ENCODE measurements at places on chromosomes 3 and 15.

DNA sequence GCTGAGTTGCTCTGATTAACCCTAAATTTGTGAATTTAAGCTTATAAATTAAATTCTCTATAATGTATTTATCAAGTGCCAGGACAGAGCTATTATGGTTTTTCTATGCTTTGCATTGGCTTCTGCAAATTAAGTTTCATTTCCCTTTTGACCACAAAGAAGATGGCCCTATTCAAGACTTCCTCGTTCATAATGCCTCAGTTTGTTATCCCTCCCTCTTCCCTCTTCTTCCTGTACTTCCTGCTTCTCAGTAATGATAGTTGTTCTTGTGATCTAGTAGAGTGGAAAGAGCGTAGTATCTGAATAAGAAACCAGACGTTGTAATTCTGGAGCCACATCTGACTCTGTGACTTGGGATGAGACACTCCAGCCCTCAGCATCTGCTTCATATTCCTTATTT, 118.7 kb downstream of the CACNA1D start:
- DNase-seq = no peak

DNA sequence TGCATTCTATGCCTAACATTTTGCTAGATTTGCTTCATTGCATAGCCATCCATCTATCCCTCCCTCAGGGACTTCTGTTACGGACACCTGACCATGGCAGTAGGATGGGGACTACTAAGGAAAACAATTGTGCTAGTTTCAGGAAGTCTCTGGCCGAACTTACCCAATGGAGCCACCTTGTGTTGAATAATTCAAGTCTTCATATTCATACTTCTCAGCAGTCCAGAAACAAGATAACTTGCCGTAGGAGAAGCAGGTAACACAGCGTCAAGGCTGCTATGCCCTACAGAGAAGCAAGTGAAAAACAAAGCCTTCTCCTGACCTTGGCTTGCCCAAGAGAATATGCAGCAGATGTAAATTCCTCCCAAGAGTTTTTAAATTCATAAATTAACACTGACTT, 685.3 kb downstream of the GRM7 start:
- no peak for DNase-seq

- DNase-seq = no peak
Observed at GRCh38 chr15:63915209-63915872, 81.6 kb upstream of the HERC1 start.

DNA sequence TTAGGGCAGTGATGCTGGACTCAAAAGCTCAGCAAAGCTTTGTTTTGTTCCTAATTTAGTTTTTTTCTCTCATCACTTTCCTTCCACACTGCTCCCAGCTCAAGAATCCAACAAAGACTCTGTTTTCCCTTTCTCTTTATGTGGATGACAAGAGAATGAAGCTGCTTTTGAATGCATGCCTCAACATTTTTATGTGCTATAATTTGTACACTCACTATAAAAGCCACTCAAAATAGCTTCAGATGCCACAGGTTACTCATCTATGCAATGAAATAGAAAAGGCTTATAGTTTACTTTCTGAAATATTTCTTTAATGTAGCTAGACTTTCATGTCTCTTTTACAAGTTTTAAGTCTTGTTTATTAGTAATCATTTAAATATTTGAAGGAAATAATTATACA, 714.9 kb downstream of the OTOL1 start:
- no peak for DNase-seq

GRCh38 chr3:74124782-74125181, 489.7 kb downstream of the CNTN3 start:
- no peak for DNase-seq

- DNase-seq = no peak
Observed at GRCh38 chr3:43699864-43700263, 9.1 kb downstream of the ABHD5 start.

GRCh38 chr3:27554706-27555105, 70.5 kb upstream of the SLC4A7 start:
- DNase-seq = no peak

GRCh38 chr15:20341901-20342600, 199.5 kb downstream of the GOLGA6L6 start:
- DNase-seq = peak; percentile 65

DNA sequence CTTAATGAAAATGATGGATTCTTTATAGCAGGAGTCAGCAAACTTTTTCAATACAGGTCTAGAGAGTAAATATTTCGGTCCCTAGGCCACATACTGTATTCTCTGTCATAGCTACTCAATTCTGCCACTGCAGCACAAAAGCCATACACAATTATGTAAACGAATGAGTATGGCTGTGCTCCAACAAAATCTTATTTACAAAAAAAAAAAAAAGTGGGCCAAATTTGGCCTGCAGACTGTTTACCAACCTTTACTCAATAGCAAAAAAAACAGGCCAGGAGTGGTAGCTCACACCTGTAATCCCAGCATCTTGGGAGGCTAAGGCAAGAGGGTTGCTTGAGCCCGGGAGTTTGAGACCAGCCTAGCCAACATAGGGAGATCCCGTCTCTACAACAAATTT, 41.1 kb downstream of the TTBK2 start:
- DNase-seq = no peak

- DNase-seq = no peak
Observed at GRCh38 chr3:61719278-61719977, 158.1 kb downstream of the PTPRG start.

- DNase-seq = no peak
Observed at GRCh38 chr3:129360171-129360611, 68.2 kb downstream of the EFCAB12 start.

GRCh38 chr15:29430124-29430523, 160.5 kb upstream of the NSMCE3 start:
- no peak for DNase-seq

DNA sequence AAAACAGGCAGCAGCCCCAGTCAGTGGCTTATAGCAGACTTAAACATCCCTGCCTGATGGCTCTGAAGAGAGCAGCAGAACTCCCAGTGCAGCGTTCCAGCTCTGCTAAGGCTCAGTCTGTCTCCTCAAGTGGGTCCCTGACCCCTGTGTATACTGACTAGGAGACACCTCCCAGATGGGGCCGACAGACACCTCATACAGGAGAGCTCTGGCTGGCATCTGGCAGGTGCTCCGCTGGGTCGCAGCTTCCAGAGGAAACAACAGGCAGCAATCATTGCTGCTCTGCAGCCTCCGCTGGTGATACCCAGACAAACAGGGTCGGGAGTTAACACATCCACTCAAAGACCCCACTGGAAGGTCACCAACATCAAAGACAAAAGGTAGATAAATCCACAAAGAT, 93.5 kb downstream of the RFX7 start:
- no peak for DNase-seq

DNA sequence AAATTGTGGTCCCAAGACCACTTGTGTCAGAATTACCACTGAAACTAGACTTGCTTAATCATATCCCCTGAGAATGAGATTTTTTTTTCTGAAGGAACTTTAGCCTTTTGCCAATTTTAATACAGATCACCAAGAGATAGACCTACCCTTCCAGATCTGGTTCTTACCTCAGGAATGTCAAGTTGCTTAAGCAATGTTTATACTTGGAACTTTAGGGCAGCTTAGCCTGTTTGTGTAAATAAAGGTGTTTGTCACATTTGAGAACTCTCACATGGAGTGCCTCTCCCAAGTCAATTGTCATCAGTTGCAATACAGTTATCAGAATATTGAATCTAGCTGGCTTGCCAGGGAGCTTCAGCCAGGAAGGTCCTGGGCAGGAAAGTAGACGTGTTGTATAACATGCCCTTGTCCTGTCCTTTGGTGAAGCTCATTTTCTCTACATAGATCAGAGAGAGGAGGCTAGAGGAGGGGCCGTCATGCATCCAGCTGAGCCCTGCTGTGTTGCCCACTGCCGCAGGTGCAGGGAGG, 3.9 kb downstream of the GPD1L start:
- no peak for DNase-seq

DNA sequence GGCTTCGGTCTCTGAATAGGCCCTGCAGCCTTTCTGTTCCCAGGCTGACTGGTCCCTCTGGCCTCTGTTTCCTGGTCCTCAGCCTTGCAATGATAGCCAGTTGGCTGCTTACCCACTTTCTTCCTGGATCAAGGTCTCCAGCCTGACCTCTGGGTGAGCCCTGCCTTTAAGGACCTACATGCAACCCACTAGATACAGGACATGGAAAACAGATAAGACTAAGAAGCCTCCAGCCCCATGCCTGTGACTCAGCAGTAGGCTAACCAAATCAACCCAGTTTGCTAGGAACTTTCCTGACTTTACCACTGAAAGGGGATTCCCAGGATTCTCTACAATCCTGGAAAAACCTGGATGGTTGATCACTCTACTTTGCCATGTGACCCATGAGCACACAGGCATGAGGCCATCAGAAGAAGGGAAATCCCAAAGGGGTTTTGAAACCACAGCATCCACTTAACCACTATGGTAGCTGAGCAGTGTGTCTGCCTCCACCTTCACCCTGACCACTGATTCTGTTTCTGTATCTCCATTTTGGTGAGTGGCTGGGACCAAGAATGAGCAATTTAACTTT, 188.1 kb downstream of the CHST2 start:
- DNase-seq = no peak

DNA sequence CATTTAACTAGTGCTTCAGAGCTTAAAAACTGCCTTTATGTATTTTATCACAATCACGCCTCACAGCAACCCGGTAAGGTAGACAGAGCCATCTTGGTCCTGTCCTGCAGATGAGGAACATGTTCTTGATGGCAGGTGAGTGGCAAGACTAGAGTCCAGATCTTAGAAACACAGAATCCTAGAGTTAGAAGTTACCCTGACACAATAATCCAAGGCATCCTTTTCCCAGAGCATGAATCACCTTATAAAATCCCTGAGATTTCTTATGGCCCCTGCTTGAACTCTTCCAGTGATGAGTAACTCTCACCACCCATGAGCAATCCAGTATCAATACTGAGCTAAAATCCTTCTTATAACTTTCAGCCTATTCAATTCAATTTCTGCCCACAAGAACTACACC, 16.9 kb downstream of the POPDC2 start:
- no peak for DNase-seq

GRCh38 chr3:36380221-36381031, at the start of gene STAC:
STAC (plus strand) TSS chr3:36380504; CDS start chr3:36380644, 140 bp downstream.
- DNase-seq = no peak

GRCh38 chr3:31353166-31353565, 179.6 kb upstream of the STT3B start:
- DNase-seq = no peak

DNA sequence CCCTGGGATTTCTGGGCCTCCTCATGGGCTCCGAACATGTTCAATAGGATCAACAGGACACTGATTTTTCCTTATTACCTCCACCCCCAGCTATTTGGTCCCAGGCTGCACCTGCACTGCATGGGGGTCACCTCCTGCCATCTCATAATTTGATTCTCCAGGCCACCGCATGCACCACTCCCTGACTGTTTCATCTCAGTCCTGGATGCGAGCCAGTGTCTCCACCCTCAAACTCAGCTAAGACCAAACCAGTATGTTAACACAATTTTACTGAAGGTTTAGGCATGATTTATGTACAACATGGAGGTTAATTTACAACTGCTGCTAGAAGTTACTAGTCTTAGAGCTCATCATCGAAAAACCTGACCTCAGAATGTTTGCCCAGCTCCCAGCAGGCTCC, 249.5 kb downstream of the UACA start:
- no peak for DNase-seq

GRCh38 chr3:23496165-23496564, 293.0 kb downstream of the UBE2E2 start:
- no peak for DNase-seq

- DNase-seq = no peak
Observed at GRCh38 chr3:168688267-168688666, 592.5 kb upstream of the GOLIM4 start.

DNA sequence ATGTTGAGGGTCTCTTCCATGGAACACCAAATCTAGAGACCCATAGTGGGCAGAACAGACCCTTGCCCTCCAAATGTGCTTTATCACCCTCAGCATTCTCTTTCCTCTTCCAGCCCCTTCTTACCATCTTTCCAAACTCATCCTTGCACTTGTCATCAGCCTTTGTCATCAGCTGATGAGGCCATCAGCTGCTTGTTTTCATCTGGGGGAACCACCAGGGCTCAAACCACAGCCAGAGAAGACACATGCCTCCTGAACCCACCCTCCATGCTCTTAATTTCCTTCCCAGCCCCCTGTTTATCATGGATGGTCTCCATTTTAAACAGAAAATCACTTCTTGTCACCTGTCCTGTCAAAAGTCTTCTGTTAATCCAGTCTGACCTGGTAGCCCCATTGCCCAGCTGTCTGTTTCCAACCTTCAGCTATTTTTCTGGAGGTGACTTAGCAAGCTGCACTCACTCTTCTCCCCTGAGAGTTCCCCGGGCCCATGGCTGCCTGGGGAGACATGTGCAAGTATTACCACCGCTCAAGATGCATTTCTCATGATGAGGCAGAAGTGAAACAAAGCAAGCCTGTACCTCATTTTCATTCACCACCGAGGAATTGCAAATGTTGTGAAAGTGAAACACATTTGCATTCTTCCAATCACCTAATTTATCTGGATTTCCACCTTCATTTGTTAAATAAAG, 14.7 kb upstream of the SYNM start:
- no peak for DNase-seq

DNA sequence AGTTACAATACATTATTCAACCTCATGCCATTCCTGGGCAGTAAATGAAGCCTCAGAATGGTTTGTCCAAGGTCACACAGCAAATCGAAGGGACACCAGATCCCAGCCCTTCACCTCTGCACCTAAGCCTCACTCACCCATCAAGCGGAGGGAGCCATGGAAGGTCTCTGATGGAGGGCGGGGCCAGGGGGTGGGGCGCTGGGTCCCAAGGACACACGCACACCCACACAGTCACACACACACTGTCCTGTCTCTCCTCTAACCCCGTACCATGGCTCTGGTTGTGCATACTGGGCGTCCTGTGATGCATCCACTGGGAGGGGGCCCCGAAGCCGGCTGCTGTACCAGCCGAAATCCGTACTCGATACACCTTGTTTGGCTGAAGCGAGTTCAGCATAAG, 15.3 kb upstream of the IGDCC3 start:
- no peak for DNase-seq

DNA sequence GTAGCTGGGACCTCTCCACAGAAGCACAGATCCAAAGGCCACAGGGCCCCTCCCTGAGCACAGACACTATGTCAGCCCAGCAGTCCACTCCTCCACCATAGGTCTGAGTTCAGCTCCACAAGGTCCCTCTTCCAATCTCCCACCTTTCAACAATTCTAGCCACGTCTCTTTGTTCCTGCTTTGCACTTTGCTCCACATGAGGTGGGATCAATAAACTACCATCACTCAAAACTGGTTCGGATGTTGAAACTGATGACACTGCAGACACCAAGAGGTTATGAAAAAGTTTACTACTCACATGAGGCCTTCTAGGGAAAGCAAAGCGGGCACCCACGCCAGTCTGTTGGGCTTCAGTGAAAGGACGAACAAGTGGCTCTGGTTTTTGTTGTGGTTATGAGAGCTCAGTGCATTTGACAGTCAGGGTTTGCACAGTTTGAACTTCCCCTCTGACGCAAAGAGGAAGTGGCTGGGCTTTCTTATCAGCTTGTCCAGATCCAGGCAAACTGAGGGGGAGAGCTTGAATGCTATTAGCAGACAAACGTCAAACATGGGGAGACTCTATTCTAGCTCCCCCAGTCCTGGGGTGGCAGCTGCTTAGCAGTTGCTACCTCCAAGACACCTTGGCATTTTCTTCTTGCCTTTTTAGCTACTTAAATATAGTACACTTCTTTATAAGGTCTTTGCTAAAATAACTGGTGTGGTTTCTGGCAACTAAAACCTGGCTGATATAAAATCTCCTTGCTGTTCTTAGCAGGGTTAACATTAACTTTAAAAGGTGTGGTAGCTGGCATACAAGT, 37.8 kb downstream of the ZNF445 start:
- DNase-seq = peak; percentile 16

GRCh38 chr3:35761311-35761710, 122.0 kb downstream of the ARPP21 start:
- no peak for DNase-seq
